A549 treated with CpdA at 1 μM for 4 hours (cell line): ENCODE measurements at places on chromosomes 1 and 21. TPM values are rescaled to one million over a fixed set of nuclear protein-coding genes. Genes with fewer than 3 reads are reported as not detected.

Gene C1orf185
- not detected in 5 replicates for total RNA-seq

Gene OR10J5
- total RNA-seq = not detected in 5 replicates

Gene ATAD3C
- total RNA-seq = not detected in 5 replicates

Gene NCAM2
- total RNA-seq = not detected in 5 replicates

Gene LDLRAD1
- total RNA-seq = not detected in 5 replicates

Gene FCRL3
- total RNA-seq = not detected in 5 replicates

Gene C8B
- total RNA-seq = not detected in 5 replicates

Gene DNAJC28
- total RNA-seq = 0.10 to 0.61 TPM (median 0.43 TPM) in 5 replicates

Gene ILF2
- 268 to 297 TPM (median 278 TPM) in 5 replicates for total RNA-seq

Gene CD2
- not detected in 5 replicates for total RNA-seq

Gene PCBP3
- 0.77 to 1.1 TPM (median 0.89 TPM) in 5 replicates for total RNA-seq

Gene PDE9A
- total RNA-seq = 0.92 to 1.5 TPM (median 1.1 TPM) in 5 replicates

Gene TNFRSF9
- 2.7 to 4.8 TPM (median 3.4 TPM) in 5 replicates for total RNA-seq

Gene S100A7
- not detected in 5 replicates for total RNA-seq

Gene MIXL1
- 0.06 to 0.24 TPM in 2 of 5 replicates, not detected in the others for total RNA-seq

Gene PLA2G2F
- 0.01 TPM in 1 of 5 replicates, not detected in the others for total RNA-seq

Gene CDCA8
- 46.9 to 52.0 TPM (median 48.3 TPM) in 5 replicates for total RNA-seq

Gene KCNE1
- not detected in 5 replicates for total RNA-seq

Gene SRSF4
- 44.9 to 51.5 TPM (median 49.3 TPM) in 5 replicates for total RNA-seq

Gene RSPO1
- total RNA-seq = 0.09 to 0.13 TPM (median 0.10 TPM) in 4 of 5 replicates, not detected in the other

Gene DNM3
- total RNA-seq = 0.51 to 0.87 TPM (median 0.67 TPM) in 5 replicates

Gene CD164L2
- not detected in 5 replicates for total RNA-seq

Gene NUF2
- total RNA-seq = 26.6 to 32.5 TPM (median 28.7 TPM) in 5 replicates

Gene SLC1A7
- total RNA-seq = 0.02 to 0.06 TPM in 2 of 5 replicates, not detected in the others

Gene CLEC20A
- total RNA-seq = not detected in 5 replicates

Gene BRDT
- not detected in 5 replicates for total RNA-seq

Gene GOLT1A
- 3.5 to 6.8 TPM (median 4.7 TPM) in 5 replicates for total RNA-seq

Gene SLC25A34
- total RNA-seq = 0.20 to 0.45 TPM (median 0.35 TPM) in 5 replicates
